Neural progenitor cell (in vitro differentiated cells): ENCODE measurements at places on chromosomes 7 and 10. TPM values are rescaled to one million over a fixed set of nuclear protein-coding genes. Genes with fewer than 3 reads are reported as not detected.

DNA sequence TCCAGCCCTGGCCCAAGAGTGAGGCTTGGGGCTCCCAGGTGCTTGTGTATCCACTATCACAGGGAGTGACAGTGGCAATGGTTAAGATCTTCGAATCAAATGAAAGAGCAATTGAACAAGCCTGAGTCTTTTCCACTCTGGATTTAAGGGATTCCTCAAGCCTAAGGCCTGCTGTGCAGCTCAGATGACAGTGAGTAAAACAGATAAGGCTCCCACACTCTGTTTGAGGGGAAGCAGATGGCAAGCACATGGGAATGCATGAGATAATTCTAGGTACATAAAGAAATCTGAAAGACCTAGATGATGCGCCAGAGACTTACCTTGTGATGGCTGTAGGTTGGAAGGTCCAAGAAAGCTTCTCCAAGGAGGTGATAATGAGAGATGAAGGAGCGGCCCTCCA lies 95.0 kb downstream of the LRRC18 start:
- DNase-seq: no peak

PTPN20 gene
- not detected in 2 replicates for total RNA-seq

DNA sequence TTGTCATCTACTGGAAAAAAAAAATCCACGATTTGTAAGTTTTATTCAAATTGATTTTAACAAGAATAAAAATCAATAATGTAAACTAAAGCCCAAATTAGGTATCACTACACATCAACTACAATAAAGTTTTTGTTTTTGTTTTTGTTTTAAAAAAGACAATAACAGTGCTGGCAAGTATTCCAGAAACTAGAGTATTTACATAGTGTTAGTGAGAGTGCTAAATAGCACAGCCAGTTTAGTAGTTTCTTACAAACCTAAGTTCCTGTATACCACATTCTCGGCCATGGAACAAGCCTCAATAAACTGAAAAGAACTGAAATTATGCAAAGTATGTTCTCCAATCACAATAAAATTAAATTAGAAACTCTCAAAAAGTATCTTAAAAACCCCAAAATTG lies 8.1 kb downstream of the ARHGAP12 start:
- no peak for DNase-seq

- no peak for DNase-seq
Measured at GRCh38 chr7:157299613-157300368, 37.0 kb upstream of the DNAJB6 start.

ZSCAN21 gene
- total RNA-seq: 29.0 and 33.4 TPM in 2 replicates

- DNase-seq: peak; percentile 34
Measured at GRCh38 chr10:10798102-10798863, 219.4 kb upstream of the CELF2 start.

- no peak for DNase-seq
Measured at GRCh38 chr7:46315891-46316290, 394.8 kb upstream of the IGFBP3 start.

EBLN1 gene
- total RNA-seq: not detected in 2 replicates

FMC1 gene
- total RNA-seq: 8.1 and 16.9 TPM in 2 replicates

SLC25A13 gene
- 83.3 and 87.8 TPM in 2 replicates for total RNA-seq

LRRD1 gene
- not detected in 2 replicates for total RNA-seq
